ENCODE measurements at places on chromosomes 4 and X.

GRCh38 chr4:108385076-108385475 is 216.3 kb upstream of the LEF1 start:
- DNase-seq = no peak

DNA sequence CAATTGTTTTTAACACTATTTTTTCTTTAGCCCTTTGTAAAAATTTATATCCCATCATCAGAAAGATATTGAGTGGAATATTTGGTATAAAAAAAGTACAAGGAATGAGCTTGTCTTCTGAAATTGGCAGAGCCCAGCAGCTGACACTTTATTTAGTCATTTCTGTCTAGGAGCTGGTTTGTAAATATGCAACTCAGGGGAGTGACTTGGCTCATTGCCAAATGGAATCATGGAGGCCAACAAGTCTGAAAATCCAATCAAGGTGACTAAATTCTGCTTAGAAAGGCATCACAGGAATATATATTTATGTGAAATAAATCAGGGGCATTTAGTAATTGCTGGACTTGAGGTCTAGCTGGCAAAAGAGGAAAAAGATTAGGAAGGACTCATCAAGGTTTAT is 74.4 kb downstream of the OTC start:
- DNase-seq = no peak

- no peak for DNase-seq
Observed at GRCh38 chrX:70434914-70435586, 9.6 kb upstream of the DLG3 start.

GRCh38 chrX:20019672-20020365 is 29.0 kb upstream of the BCLAF3 start:
- no peak for DNase-seq

- no peak for DNase-seq
Observed at GRCh38 chr4:104967034-104967401, 179.7 kb upstream of the TET2 start.

- DNase-seq = no peak
Observed at GRCh38 chrX:36684053-36684452, 324.1 kb upstream of the FAM47C start.

DNA sequence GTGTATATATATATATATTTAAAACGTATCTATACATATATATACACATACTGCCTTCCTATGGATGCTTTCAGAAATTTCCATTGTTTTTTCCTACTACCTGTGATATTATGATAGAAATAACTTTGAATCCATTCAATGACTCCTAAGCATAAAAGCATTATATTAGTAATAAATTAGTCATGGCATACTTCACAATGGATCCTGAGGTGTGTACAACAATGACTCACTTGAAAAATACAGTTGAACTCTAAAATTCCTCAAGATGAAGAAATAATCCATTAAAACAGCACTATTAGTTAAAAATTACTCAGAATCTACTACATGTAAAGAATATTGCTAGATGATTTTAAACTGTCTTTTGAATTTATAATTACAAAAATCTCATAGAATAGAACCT is 201.1 kb downstream of the STPG2 start:
- no peak for DNase-seq

- DNase-seq = no peak
Observed at GRCh38 chrX:13487731-13488505, 81.5 kb upstream of the EGFL6 start.

GRCh38 chrX:18491587-18492340 is 66.4 kb downstream of the CDKL5 start:
- no peak for DNase-seq

- no peak for DNase-seq
Observed at GRCh38 chrX:47572773-47573340, 9.4 kb upstream of the TIMP1 start.

DNA sequence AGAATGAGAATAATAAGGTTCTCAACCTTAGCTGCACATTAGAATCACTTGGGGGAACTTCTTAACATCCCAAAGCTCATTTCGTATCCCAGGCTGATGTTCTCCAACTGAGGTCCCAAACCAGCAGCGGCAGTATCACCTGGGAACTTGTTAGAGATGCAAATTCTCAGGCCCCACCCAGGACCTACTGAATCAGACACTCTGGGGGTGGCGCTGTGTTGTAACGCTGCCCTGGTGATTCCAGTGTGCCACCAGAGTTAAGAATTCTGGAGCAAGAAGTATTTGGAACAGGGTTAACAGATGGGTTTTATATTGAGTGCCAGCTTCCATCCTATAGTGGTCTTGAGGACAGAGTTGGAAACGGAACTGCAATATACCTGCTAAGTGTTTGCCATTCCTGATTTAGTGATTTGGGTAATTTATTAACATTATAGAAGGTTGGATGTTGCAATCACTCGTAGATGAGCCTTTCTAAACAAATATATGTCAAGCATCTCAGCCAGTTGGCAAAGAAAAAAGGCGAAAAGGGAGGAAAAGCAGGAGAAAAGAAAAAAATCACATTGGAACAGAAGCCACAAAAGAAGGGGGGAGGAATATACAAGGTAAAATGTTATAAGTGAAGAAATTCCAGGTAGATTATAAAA is 141.0 kb downstream of the ARX start:
- DNase-seq = no peak

GRCh38 chr4:25811374-25811690 is 51.5 kb downstream of the SEL1L3 start:
- no peak for DNase-seq

GRCh38 chr4:112513971-112514646 is 1.9 kb downstream of the NEUROG2 start:
- DNase-seq = no peak

- DNase-seq = no peak
Observed at GRCh38 chrX:24528605-24529004, 63.5 kb downstream of the PDK3 start.

GRCh38 chr4:123229286-123229685 is 167.3 kb upstream of the SPRY1 start:
- DNase-seq = no peak

- DNase-seq = no peak
Observed at GRCh38 chr4:154457471-154457870, 34.1 kb downstream of the DCHS2 start.

DNA sequence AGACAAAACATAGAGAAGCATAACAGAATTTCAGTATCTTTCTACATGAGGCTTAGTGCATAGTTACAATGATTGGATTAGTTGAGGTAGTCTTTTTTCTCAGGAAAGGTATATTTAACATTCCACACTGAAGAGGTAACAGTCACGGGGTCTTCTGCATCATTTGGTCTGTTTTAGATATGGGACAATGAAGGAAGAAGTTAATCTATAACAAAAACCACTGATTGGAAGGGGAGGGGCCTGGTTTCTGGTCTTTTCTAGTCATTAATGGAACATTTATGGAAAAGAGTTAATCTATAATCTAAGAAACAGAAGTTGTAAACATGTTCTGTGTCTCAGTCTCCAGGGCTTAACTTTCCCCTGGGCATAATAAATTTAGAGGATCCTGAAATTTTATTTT is 37.3 kb upstream of the HPSE start:
- DNase-seq = no peak

DNA sequence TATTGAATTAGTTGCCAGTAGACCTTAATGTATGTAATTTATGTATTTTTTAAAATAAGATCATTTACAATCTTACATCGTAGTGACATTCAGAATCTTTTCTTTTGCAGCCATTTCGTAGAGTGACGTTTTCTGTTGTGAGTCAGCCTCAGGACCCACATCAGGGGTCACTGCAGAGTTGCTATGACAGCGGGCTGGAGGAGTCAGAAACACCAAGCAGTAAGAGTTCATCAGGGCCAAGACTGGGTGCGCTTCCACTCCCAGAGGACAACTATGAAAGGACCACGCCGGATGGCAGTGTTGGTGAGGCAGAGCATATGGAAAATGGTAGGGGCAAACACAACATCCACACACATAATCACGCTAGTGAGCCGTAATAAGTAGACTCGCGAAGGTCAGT is 199.9 kb downstream of the PCDH7 start:
- no peak for DNase-seq

DNA sequence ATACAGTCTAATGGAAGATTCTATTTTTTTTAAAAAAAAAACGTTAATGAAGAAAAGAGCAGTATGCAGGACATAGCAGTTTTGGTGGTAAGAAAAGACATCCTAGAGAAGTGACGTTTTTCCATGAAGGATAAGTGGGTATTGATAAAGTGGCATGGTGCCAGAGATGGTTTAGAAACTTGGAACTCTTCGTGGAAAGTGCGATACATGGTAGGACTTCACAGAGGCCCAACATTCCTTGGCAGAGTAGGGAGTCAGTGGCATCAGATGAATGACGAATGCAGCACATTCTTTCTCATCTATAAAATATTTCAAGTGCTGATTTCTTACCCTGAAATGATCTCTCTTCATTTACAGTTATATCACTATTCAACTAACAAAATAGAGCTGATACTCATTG is 298.7 kb downstream of the CCSER1 start:
- no peak for DNase-seq

GRCh38 chrX:119482041-119482440 is 13.8 kb downstream of the SLC25A5 start:
- no peak for DNase-seq

- no peak for DNase-seq
Observed at GRCh38 chr4:145171911-145172310, 8.5 kb downstream of the OTUD4 start.

DNA sequence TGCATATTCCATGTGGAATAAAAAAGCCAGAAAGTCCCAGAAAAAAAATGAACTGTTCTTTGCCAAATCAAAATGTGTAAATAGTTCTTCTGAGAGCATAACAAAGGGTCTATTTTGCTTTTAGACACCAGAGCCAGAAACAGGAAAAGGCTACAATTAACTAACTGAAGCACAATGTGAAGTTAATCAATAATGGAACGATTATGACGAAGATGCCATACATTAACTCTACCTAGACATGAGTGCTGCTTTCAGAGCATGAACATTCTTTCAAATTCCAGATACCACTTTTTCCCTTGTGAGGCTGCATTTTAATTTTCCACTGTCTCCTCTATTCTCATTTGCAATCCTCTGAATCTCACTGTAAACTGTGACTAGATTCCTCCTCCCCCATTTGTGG is 48.7 kb upstream of the PHOX2B start:
- no peak for DNase-seq

DNA sequence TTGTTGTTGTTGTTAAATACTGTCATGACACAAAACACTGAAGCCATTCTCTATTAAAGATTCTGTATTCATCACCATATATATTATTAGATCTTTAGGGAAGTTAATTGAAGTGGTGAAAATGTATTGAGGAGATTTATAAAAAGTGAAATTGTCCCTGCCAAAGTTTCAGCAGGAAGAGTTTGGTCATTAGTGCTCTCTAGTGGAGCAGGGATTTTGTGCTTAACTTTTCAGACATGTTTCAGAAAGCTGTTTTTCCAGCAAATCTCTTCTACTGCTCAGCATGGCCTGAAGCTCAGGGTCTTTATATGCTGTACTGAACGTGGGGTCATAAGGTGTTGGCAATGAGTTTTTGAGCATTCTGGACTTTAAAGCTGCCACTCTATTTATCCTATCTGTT is 36.7 kb upstream of the CXXC4 start:
- no peak for DNase-seq

GRCh38 chr4:130099105-130099504 is 1003.2 kb downstream of the C4orf33 start:
- DNase-seq = no peak

DNA sequence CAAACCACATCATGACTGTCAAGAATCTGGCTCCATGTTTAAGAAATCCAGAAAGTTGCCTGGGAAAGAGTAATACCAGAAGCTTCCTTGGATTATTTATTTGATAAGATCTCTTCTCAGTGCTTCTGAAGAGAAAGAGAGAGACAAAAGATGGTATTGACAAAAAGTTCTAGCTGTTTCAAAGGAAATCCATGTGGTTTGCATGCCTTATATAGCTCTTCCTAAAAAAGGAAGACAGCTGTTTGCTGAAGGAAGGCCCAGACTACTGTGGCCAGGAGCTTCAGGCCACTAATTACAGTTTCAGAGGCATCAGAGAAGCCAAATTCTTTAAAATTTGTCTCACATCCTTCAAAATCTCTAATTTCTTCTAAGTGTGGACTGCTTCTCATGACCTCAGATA is 565.2 kb upstream of the SLIT2 start:
- DNase-seq = no peak

GRCh38 chrX:43958529-43958928 is 14.7 kb downstream of the NDP start:
- DNase-seq = no peak

- DNase-seq = no peak
Observed at GRCh38 chrX:154404625-154405192, 4.3 kb downstream of the DNASE1L1 start.

- no peak for DNase-seq
Observed at GRCh38 chrX:47174846-47175587, 18.6 kb upstream of the UBA1 start.

GRCh38 chr4:131499141-131499873 is 1649.8 kb upstream of the PCDH10 start:
- DNase-seq = no peak

GRCh38 chr4:150784305-150784704 is 202.4 kb downstream of the MAB21L2 start:
- DNase-seq = no peak

DNA sequence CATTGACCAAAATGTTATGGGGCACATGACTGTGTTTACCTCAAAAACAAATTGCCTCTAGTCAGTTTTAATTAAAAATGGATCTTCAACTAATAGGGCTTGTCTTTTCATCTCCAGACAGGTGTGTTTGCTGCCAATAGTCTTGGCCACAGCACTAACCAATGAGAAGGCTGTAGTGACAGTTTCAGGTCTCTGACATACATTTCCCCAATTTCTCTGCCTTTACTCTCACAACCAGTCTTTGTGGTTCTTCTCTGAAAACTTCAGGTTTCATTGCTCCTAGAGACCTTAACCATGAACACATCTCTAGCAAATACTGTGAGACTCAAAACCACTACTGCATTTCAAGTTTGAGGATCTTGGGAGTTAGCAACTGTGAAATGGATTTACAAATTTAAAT is 3.5 kb upstream of the EDNRA start:
- DNase-seq = no peak

GRCh38 chrX:2785538-2785937 is 33.7 kb downstream of the XG start:
- DNase-seq = no peak

DNA sequence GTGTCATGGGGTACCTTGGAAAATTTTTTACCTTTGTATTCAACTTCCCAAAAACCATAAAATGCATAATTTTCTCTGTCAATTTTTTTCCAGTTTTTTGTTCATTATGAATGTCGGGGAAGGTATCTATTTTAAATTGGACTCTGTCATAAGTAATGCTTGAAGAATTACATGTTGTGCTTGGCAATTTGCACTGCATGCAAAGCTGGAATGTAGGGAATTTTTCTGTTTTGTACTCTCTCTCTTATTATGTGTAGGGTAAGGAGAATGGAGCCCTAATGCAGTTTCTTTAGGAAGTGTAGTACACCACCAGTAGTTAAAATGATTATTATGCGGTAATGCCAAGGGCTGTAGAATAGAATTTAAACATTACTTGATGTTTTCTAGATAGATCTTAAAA is 137.7 kb upstream of the LIMCH1 start:
- no peak for DNase-seq

Measured in vagina (tissue), 2 donors.